Cortex of kidney (tissue), 1 donor: ENCODE measurements at places on chromosomes 3 and 15.

DNA sequence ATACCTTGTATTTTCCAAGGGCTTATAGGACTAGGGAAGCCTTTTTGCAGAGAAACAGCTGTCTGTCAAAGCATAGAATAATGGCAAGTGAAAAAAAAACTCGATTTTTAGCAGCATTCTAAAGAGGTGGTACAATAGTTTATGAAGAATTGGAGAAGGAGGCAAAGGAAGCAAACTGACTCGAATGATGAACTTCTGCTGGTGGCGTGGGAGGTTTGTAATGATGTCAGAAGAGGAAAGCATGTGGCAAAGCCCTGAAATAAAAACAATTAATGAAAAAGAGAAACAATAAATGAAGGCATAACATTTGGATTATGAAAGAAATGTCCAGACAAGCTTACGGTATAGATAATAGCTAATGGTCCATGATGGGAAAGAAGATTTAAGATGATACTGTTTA, 77.5 kb downstream of the RARB start:
- no peak for DNase-seq

DNA sequence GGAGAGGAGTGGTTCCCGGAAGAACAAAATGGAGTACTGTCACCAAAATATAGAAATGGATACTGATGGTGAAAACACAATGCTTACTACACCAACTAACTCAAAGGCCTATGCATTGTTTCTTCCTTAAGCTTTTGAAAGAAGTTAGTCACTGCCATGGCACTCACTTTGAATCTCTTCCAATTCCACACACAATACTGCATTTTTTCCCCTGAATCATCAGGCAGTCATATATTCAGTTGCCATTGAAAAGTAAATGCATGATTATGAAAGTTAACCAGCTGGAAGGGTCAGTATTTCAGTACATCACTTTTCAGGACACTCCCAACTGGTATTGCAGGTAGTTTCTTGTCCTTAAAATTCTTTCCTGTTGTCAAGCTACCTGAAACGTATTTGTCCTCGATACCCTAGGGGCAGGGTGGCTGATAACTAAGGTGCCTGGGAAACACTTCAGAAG, 9.0 kb upstream of the LRRFIP2 start:
- no peak for DNase-seq

DNA sequence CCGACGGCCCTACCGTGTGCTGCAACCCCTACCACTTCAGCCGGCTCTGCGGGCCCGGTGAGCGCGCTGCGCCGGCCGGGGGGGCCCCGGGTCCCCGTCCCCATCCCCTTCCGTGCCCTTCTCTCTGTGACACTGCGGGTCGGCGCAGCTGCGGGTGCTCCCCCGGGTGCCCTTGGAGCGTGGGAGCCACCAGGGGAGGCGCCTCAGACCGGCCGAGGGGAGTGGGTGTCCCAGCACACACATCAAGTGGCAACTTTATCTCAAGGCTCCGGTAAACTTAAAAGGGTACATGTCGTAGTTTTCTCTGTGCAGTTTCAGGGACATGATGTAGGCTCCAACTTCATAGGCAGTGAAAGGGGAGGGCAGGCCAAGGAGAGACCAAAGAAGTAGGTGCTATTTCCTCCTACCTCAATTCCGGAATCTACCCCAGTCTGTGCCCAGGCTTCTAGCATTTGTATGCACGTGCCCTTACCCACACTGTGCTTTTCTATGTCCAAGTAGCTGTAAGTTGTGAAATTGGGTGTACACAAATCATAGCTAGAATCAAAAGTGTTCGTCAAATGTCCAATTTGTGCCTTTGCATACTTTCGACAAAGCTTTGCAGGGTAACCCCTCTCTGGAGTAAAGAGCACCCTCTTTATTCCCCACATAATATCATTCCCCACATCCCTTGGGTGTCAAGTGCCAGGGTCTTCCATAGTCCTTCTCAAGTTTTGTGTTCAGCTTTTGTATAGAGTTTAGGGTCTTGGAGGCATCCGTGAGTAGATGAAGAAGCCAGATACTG, 2.2 kb downstream of the SMAD6 start:
- no peak for DNase-seq

DNA sequence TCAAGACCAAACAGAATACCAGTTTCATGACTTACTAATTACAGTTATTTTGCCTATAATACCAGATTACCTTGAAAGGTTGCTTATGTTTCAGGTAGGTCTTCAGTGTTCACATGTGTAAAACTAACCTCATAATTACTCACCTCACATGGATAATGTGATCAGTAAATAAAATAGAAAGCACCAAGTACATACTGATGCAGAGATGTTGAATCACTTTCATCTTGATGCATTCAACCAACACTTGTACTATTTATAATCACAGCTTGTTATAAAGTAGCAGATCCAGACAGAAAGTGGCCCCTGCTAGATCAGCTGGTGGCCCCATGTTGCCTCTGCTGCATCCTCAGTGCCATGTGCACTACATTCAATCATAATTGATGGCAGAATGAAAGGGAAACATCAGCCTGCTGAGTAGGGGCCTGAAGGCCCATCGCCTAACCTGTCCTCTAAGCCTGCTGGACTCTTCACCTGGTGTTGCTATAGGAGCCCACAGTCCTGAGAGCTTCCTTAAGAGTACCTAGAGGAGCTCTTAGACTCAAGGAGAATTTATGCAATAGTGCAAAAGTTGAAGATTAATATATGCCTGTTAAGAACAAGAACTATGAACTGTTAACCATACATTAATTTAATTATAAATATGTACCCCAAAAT, 154.3 kb downstream of the PLCL2 start:
- no peak for DNase-seq

GRCh38 chr15:29805043-29805707, 17.1 kb downstream of the TJP1 start:
- DNase-seq: no peak

DNA sequence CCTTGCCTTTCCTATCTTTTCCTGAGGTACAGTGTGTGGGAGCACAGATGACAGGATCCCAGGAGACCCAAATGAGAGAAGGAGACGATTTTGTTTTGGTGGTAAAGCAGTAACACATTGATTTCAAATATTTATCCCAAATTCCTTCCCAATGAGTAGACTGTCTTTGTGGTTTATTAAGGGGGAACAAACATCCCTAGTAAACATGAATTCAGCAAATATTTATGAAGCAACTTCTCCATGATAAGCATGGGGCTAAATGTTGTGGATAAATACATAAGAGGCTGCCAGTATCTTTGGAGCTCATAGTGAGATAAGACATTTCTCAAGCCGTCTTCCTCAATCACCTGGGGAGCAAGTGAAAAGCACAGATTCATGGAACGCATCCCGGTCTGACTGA, 460.8 kb upstream of the CFAP20DC start:
- no peak for DNase-seq

DNA sequence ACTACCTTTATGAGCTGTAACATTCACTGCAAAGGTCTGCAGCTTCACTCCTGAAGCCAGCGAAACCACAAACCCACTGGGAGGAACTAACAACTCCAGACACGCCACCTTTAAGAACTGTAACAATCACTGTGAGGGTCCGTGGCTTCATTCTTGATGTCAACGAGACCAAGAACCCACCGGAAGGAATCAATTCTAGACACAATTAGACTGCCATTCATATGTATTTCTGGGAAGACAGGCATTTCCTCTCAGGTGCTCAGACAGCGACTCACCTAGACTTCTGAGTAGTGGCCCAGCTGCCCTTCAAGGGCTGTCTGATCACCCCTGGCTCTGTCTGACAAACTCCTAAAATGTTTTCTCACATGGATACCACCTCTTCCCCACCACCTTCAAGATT, 506.8 kb downstream of the PDCD6IP start:
- no peak for DNase-seq

DNA sequence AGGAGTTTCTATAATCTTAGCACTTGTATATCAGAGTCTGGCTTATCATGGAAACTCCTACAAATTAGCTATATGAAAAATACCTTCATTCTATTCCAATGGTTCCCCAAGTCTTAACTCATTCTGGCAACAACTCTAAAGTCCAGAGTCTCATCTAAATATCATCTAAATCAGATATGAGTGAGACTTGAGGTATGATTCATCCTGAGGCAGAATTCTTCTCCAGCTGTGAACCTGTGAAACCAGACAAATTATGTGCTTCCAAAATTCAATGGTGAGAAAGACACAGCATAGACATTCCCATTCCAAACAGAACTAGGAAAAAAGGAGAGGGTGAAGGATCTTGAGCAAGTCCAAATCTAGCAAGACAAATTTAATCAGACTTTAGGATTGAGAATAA, 138.8 kb downstream of the THRB start:
- no peak for DNase-seq

DNA sequence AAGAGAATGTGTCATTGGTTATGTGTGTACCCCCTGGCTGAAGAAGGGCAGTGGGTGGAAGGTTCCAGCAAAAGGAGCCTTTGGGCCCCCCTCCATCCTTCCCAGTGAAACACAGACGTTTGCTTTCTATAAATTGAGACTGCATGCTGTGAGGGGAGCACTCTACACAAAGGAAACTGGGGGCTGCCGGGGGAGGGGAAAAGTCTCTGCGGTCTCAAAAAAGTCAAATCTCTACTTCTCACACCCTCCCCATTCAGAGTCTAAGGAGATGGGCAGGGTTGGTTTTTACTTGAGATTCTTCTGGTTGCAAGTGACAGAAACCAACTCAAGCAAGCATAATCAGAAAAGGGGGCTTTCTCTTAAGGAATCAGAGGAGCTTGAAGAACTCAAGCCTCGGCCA, 50.1 kb upstream of the TLE3 start:
- no peak for DNase-seq

DNA sequence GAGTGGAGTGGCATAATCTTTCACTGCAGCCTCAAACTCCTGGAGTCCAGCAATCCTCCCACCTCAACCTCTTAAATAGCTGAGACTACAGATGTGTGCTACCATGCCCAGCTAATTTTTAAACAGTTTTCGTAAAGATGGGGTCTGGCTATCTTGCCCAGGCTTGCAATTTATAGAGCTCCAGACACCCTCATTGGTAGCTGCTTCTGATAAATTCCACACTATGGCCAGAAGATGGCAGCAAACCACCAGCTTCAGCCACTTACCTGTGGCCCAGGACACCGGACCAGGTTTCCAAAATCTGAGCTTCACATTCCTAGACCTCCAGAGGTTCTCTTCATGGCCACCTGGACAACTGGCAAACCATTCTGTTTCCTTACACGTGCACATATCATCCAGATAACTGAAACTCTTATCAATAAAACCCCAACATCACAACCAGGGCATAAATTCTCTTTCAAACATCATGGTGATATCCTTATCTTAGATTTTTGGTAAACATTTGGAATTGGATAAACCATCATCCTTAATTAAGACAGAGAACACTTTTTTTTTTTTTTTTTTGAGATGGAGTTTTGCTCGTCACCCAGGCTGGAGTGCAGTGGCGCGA, 28.9 kb downstream of the FBXW12 start:
- no peak for DNase-seq

GRCh38 chr3:188200481-188200880, 46.5 kb downstream of the LPP start:
- no peak for DNase-seq

DNA sequence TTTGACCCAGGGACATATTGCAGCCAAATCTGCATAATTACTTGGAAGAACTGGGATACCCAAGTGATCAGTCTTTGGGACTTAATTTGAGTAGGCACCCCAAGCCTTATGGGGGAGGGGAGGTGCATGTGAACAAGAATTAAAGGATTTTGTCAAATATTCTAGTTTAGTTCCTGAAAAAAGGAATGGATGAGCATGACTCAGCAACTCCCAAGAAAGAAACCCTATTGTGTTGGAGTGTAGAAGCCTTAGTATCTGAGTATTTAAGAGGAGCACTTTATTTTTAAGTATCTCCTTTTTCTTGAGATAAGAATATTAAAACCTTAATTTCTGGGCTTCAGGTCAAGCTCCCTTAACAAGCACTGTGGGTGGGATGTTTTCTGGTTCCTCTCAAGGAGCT, 222.4 kb downstream of the CD47 start:
- DNase-seq: no peak

DNA sequence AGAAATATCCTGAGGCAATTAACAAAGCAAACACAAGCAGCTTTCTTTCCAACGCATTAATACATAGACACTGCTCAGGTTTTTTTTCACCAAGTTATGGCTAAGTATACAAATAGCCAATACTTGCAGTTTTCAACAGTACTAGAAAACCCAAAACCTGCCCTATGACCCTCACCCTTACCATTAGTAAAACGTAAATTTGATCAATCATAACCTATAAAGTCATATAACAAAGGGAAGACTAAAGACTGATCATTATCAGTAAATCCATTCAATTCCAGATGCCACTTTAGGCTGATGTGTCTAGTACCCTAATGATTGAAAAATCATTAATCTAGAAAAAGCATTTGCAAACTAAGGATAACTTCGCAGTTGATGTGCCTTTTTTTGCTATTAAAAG, 3.2 kb downstream of the SERP1 start:
- DNase-seq: no peak

- no peak for DNase-seq
Observed at GRCh38 chr15:63340878-63341277, 40.8 kb downstream of the CA12 start.

DNA sequence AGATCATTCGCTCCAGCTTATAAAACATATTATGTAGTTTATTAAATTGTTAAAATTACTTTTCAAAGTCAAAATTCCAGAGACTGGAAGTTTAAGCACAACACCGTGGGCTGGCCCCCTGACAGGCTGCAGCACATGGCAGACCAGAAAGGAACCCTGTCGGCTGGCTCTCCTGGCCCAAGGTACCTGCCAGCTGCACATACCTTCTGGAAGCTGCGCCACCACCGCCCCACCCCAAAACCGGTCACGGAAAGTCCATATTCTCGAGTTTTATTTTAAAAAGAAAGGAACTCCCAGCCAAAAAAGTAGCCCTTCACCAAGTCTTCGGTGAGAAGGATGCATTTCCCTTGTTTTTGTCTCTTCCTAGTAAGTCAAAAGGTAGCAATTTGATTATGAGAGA, 94.6 kb downstream of the FOXP1 start:
- DNase-seq: no peak

DNA sequence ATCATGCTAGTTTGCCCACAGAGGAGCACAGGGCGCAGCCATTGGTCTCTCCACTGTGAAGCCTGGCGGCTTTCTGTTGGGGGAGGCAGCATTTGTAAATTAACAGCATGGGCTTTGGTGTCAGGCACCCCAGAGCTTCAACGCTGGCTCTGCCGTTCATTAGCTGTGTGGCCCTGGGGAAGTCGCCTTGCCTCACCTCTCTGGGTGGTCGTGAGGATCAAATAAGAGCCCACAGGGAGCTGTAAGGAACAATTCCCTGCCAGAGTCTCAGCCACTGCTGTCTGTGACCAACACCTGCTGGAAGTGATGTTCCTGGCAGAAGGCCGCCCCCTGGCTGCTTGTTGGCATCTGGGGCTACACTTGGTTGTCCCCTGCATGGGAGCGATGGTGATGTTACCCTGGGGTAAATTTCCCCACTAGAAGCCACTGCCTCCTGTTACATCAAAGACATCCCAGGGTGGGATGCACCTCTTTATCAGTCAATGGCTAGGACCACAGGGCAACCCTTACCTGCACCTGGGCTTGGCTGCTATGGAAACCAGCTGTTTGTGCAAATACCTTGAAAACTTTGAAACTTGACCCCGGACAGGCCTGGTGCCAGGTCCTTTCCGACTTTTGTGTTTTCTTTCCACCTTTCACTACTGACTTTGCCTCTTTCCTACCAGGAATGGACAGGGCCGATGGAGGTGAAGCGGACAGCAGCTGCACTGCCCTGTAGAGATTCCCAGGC, 36.9 kb downstream of the DNASE1L3 start:
- no peak for DNase-seq
